ENCODE measurements at places on chromosomes 5 and 9.

GRCh38 chr5:92372766-92373165 is 989.6 kb upstream of the ARRDC3 start:
- no peak for DNase-seq

- no peak for DNase-seq
Observed at GRCh38 chr5:54521856-54522479, 4.4 kb downstream of the SNX18 start.

DNA sequence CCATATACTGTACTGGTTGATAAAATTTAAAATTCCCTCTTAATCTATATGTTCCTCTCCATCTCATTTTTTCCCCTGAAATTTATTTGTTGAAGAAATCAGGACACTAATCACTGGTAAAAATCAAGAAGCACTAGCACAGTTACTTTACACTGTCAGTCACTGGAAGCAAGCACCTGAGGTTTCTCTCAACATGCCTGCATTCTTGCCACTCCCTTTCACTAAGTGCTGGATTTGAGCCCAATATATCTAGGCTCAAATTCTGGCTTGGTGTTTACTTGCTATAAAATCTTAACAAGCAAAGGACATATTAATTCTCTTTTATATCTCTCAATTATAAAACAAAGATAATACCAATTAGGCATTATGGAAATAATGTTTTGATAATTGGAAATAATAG is 58.6 kb downstream of the DIAPH1 start:
- DNase-seq = peak; percentile 57

- no peak for DNase-seq
Observed at GRCh38 chr5:143679777-143680176, 132.2 kb upstream of the HMHB1 start.

GRCh38 chr5:171667341-171668096 is 118.1 kb upstream of the SMIM23 start:
- no peak for DNase-seq

DNA sequence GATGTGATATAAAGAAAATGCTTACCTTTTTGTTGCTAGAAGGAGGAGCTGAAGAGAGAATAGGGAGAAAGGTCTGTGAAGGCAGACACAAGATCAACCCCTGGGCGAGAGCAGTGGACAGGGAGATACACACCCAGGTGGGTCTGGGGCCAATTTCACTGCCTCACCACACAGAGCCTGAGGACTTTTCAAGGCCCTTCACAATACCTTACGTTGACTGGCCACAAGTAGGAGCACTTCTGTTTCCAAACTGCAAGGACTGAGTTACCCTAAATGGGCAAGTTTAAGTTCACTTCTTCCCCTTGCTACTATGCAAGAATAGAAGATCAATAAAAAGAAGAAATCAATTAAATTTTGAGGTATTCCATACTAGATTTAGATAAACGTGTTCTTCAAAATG is 174.5 kb upstream of the SLC12A2 start:
- peak; percentile 35 for DNase-seq

GRCh38 chr9:108099854-108100253 is 610.3 kb upstream of the KLF4 start:
- no peak for DNase-seq

GRCh38 chr9:95791286-95791685 is 84.2 kb upstream of the ERCC6L2 start:
- no peak for DNase-seq

- DNase-seq = no peak
Observed at GRCh38 chr9:18350995-18351595, 122.9 kb upstream of the ADAMTSL1 start.

DNA sequence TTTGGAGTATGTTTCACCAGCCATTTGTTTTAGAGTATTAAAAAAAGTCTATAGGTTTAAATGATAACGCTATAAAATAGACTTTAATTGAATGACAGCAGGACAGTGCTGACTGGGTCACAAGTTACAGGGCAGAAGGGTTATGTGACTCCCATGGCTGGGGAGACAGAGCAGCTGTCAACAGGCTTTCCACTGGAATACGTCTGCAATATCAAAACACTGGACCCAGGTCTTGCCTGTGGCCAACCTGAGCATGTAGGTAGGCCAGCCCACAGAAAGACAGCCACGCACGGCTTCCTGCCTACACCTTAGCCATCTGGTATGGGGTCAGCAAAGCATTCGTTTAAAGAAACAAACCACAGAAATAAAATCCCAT is 80.7 kb downstream of the OTULIN start:
- DNase-seq = no peak

- no peak for DNase-seq
Observed at GRCh38 chr9:3696368-3696767, 170.6 kb upstream of the RFX3 start.

GRCh38 chr5:125227333-125228095 is 481.1 kb upstream of the ZNF608 start:
- no peak for DNase-seq

GRCh38 chr5:88118179-88118578 is 150.5 kb downstream of the TMEM161B start:
- no peak for DNase-seq

DNA sequence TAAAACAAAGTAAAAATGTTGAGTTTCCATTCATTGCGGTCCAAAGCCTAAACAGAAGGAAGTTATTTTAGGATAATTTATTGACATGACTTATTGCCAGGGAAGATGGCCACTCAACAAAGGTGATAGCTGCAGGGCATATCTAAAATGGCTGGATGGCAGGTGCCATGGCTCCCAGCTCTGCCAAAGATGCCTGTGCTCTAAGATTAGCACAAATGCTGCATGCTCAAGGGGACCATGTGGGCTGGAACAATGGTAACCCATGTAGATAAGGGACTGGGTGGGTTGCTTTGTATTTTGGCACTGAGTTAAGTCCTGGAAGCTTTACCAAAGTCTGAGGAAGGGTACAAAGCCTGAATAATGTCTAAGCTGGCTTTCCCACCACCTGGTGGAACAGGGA is 95.5 kb upstream of the IFNK start:
- DNase-seq = no peak

GRCh38 chr5:61254969-61255555 is 77.0 kb upstream of the ZSWIM6 start:
- DNase-seq = no peak

GRCh38 chr9:125239631-125240597 is 1.2 kb downstream of the HSPA5 start:
- no peak for DNase-seq

Measured in NCI-H1436 (cell line).